ENCODE measurements at places on chromosomes 6 and 20.

GRCh38 chr6:140459209-140459608 lies 1084.8 kb upstream of the CITED2 start:
- DNase-seq = no peak

GRCh38 chr6:139765825-139766285 lies 391.4 kb upstream of the CITED2 start:
- no peak for DNase-seq

DNA sequence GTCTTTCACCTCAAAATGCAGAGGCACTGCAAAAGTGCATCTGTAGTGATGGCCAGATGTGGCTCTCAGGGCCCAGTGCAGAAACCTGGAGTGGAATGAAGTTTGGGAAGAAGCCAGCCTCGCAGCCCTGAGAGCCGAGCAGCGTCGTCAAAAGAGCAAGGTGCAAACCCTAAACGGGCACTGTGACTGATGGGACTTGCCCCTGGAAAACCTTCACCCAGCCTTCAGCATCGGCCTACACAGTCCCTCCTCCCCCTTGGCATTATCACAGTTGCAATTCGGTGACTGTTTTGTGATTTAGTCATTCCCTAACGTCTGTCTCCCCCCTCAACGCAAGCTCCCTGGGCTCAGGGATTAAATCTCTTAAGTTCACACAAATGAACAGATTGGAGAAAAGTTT lies 38.6 kb downstream of the TAF4 start:
- no peak for DNase-seq

DNA sequence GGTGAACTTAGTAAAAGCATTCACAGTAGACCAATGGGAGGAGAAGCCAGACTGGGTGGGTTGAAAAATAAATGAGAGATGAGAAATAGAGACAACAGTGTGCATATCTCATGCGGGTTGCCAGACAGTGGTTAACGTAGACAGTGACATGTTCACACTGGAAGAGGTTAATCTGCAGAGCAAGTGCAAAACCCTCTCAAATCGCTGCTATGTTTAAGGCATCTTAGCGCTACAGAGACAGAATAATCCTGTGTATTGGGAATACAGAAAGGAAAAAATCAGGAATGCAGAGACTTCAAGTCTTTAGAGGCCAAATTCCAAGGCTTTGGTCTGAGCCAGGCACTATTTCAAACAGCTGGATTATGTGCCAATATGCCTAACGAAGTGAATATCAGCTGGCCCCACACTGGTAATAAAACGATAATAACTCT lies 107.1 kb downstream of the TSHZ2 start:
- DNase-seq = no peak

- DNase-seq = no peak
Measured at GRCh38 chr20:20489648-20490341, 121.9 kb downstream of the INSM1 start.

DNA sequence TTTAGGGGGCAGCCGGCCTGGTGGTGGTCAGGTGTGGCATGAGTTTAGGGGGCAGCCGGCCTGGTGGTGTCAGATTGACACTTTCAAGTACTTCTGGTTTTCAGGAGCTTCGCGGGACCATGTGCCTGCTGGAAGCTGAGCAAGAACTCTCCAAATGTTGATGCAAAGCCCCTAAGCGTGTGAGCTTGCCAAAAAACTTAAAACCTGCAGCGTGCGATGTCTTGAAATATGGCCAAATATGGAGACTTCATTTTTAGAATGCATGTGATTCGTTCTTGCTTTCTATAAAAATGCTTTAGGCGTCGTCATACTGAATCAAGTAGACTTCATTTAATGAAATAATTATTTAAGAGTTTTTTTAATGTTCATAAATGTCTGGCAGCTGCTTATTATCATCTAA lies 149.4 kb downstream of the SMOC2 start:
- no peak for DNase-seq

- peak; percentile 9 for DNase-seq
Measured at GRCh38 chr6:148179786-148180185, 162.9 kb upstream of the SASH1 start.

DNA sequence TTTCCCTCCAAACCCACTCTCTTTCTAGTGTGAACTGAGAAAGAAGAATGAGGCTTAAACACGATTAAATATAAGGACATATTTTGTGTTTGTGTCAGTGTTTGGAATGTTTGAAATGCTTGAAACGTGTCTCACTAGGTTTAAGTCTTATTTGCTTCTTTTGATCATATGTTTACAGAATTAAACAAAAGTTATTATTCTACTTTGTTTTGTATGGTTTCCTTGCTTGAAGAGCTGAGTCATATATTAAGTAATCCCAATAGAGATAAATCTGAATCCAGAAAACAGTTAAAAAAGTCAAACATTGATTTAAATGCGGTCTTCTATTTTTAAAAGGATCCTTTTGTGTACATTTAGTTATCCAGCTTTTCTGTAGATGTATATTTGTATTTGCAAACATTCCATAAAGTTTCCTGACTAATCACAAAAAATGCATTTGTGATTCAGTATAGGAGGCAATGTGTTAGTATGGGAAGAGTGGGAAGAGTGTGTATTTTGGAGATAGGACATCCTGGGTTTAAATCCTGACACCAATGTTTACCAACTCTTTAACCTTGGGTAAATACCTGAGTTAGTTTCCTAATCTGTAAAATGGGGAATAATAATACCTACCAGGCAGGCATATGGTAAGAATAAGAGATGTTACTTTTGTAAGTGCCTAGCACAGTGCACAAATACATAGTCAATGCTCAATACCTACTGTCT lies 72.9 kb downstream of the TSBP1 start:
- DNase-seq = no peak

GRCh38 chr6:120853489-120853888 lies 480.8 kb downstream of the TBC1D32 start:
- no peak for DNase-seq

DNA sequence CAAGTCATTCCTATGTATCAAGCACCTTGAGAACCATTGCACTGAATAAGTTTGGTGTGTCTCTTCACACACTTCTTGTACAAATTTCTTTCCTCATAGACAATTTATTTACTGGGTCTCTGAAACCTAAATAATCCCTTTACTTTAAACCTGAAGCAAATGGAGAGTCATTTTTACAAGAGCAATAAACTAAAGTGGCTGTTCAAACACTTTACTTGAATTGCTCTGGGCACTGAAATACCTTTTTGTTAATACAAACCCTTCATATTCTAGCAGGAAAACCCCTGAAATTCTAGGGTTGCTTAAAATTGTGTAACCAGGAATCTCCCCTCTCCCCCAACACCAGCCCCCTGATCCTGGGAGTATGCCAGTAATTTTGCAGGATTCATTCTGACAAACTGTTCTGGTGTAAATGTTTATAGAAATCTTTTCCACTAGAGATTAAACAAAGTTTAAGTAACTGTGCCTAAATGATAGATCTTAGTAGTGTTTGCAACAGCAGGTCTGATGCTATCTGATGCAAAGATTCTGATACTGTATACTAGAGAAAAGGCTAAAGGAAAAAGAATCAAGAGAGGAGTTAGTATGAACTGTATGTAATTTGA lies 13.4 kb downstream of the RSPO3 start:
- no peak for DNase-seq

DNA sequence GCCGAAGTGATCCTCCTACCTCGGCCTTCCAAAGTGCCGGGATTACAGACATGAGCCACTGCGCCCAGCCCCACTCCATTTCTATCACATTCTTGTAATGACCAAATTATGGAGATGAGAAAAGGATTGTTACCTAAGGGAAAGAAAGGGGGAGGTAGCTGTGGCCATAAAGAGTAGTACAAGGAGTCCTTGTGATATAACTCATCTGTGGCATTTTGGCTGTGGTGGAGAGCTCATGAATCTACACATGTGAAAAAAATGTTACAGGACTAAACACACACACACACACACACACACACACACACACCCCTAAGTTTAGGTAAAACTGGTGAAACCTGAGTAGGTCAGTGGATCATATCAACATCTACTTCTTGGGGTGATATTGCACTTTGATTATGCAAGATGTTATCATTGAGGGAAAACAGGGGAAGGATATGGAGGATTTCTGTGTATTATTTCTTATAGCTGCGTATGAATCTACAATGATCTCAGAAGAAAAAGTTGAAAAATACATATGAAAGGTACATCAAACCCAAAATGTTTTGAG lies 251.5 kb downstream of the TSHZ2 start:
- DNase-seq = no peak

DNA sequence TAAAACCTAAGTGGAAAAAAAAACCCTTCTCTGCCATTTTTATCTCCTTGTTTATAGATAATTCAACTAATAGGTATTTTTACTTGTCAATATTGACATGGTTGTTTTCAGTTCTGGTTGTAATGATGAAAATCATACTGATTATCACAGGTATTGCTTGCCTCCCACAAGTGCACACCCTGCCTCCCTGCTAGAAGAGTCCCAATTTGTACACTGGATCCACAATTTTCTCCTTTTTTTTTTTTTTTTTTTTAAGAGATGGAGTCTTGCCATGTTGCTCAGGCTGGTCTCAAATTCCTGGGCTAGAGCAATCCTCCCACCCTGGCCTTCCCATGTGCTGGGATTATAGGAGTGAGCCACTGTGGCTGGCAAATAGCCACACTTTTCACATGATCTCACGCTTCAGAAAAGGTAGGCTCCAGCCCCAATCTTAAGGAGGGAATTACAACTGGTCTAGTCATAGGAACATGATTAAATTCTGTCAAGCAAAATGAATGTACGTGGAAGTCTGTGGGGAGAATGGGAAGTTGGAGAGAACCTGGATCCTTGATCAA lies 12.3 kb downstream of the DYNLT2 start:
- DNase-seq = no peak

GRCh38 chr6:83849610-83850009 lies 3.5 kb upstream of the RIPPLY2 start:
- no peak for DNase-seq

DNA sequence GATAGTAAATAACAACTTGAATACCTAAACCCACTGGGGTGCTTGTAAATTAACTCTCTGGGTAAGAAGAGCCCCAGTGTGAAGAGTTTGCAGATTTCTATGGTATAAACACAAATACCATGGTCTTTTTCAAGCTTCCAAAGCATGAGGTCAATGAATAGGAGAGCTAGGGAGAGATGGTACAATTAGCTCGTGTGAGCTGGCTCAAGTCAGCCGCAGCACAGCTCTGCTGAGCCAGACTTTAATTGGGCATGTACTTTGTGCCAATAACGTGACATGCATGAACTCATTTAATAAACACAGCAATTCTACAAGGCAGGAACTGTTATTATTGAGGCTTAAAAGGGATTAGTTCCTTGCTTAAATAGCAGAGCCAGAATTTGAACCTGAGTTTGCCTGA lies 684.2 kb downstream of the KIF16B start:
- DNase-seq = no peak

- no peak for DNase-seq
Measured at GRCh38 chr20:46267108-46268105, 40.9 kb downstream of the CDH22 start.

DNA sequence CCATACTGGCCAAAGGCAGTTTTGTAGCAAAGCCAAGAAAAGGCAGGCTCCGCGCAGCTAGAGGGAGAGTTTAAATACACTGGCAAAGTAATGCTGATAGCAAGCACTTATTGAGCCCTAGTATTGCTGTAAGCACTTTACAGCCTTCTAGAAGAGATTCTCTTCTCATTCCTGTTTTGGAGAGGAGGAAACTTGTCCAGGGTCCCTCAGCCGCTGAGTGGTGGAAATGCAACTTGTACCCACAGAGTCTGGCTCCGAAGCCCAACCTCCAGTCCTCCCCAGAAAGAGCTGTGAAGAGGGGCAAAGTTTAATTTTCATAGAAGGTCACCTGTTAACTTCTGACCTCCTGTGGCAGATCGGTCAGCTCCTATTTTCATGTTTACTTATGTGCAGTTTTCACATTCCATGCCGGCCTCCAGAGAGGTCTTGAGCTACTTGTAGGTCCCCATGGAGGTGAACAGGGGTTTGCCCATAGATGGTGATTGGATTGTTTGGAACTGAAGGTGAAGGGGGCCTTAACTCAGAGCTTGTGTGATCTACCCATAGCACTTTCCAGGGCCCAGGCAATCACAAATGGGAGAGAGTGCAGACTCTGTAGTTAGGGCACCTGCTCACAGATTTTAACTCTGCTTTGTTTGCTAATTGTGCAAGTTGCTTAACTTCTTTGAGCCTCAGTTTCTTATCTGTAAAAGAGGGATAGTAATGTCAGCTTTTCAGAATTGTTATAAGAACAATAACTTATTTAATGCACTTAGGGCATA lies 70.7 kb downstream of the LYRM2 start:
- no peak for DNase-seq

DNA sequence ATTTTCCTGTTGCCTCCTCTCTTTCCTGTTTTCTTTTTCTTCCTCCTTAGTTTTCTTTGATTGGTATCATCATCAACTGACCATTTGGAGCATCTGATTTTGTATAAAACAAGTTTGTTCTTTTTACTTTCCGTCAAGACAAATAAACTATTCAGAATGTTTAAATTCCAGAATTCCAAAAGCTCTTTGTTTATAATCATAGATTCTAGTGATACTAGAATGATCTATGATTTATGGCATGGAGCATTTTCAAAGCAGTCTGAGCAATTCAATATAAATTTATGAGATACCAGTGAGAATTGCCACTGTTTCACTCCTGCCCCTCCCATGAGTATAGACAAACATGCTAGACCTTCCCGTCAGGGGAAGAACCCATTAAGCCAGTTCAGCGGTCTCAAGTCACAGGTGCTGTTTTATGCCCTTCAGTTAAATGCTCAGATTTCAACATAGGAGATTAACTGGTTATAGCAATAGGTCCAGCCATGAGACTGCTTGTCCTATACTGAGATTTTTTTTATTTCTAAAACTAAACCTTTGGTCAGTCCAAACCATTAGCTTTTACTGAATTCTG lies 60.7 kb downstream of the GRIK2 start:
- DNase-seq = no peak

DNA sequence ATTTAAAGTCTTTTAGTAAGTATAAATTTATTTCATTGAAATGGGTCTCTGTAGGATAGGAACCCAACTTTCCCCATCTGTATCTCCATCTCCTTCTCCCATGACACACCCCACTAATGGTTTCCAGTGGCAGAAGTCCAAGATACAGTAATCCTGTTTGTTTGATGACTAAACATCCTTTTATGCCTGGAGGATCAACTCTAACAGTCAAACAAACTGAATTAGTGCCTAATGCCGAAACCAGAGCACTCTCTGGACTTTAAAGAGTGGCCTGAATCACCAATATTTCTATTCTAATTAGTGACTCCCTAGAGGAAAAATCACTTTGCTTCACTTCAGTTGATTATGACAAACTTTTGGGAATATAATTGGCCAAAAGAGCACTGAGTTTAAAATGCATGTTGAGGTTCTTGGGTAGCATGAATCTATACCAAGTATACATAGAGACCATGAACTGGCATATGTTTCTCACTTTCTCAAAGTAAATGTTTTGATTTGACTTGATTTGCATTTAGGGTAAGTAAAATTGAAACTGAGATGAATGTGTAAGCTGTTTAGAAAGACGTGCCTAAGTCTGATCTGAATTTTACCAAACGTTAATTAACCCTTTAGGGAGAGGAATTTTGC lies 776.4 kb upstream of the NRSN1 start:
- no peak for DNase-seq

DNA sequence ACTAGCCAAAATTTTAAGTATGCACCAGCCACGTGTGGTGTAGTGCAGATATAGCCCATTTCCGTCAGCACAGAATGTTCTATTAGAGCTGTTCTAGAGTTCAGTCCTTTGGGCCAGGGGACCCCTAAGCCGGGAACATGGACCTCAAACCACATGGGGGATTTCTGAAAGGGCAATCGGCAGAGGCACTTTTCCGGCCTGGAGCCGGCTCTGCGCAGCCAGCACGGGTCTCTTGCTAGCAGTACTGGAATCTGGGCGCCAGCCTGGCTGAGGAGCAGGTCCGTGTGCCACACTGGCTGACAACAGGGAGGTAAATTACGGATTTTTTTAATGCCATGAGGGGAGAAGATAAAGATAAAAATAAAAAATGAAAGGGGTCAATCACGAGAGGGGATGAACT lies 120.5 kb downstream of the SULF2 start:
- no peak for DNase-seq
